Karpas-422 (cell line): ENCODE measurements at places on chromosomes 13 and 19.

DNA sequence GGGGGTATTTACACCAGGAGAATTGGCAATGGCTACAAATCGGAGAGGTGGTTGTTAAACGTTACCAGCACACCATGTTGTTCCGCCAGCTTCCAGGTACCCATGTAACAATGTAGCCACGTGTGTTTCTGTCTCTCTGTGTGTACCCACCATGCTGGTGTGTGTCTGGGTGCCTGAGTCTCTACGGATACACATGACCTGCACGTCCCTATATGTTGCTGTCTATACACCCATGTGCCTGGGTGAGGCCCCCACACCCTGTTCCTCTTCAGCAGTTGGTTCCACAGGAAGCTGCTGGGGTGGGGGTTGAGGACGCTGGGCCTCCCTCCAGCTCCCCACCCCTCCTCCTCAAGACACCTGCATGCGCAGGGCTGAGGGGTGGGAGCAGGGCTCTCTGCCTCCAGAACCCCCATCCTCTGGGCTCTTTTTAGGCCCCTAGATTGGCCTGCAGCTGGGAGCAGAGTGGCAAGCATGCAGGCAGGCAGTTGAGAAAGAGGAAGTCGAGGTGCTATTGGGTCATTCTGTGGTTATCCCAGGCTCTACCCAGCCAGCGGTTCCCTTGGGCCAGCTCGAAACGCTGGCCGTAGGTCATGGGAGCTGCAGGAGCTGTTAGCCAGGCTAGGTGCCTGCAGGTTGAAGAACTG lies at the start of gene ARHGEF18:
TSS of gene ARHGEF18 (plus strand) at position 351 of the 644 bp plus-strand sequence. CDS start 13,954 bp downstream, outside the sequence.
- DNase-seq = peak; percentile 66

GRCh38 chr13:36030670-36031331 lies 100.4 kb downstream of the DCLK1 start:
- no peak for DNase-seq

GRCh38 chr13:74751739-74752138 lies 617.5 kb upstream of the KLF12 start:
- no peak for DNase-seq

- DNase-seq = no peak
Observed at GRCh38 chr13:37241786-37242185, 136.3 kb upstream of the CSNK1A1L start.

DNA sequence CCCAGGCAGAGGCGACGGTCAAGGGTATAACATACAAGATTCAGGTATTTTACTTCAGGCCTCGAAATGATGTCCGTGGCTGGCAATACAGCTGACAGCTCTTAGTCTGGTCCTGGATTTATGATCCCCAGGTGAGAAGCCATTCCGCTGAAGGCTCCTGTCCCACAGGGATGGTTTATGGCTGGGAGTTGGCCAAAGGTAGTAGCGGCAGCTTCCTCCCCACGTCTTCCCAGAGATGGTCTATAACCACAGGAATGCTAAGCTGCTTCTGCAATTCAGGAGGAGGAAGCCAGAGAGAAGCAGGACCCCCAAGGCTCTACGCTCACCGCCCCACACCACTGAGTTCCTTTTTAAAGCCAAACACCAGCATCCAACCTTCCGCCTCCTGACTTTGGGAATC lies 27.1 kb downstream of the OLFM2 start:
- DNase-seq = no peak

DNA sequence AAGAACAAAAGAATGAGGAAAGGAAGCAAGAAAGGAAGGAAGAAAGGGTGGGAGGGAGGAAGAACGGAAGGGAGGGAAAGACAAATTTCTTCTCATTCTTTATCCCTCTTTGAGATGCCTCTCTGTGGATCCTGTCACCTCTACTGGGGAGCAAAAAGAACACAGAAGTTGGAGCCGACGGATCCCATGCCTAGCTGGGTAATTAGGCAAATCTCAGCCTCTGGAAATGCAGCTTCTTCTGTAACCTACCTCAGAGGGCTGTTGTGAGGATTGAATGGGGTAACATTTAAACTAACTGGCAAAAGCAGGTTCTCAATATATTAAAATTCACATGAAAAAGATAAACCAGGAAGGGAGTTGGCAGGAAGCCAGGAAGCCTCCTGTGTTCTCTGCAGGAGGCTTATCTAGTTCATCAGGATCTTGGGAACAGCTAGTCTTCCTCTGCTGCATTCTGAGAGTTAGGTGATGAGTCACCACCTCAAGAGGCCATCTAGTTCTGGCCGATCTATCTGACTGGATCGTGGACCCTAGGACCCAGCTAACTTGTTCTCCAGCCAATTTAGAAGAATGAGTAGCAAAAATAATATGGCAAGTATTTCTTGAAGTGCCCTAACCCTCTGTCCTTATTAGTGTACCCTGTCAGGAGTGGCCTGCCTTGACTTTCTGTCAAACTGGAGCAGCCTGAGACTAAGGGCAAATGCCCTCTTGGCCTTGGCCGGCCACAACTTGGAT lies 15.2 kb upstream of the CPB2 start:
- no peak for DNase-seq

DNA sequence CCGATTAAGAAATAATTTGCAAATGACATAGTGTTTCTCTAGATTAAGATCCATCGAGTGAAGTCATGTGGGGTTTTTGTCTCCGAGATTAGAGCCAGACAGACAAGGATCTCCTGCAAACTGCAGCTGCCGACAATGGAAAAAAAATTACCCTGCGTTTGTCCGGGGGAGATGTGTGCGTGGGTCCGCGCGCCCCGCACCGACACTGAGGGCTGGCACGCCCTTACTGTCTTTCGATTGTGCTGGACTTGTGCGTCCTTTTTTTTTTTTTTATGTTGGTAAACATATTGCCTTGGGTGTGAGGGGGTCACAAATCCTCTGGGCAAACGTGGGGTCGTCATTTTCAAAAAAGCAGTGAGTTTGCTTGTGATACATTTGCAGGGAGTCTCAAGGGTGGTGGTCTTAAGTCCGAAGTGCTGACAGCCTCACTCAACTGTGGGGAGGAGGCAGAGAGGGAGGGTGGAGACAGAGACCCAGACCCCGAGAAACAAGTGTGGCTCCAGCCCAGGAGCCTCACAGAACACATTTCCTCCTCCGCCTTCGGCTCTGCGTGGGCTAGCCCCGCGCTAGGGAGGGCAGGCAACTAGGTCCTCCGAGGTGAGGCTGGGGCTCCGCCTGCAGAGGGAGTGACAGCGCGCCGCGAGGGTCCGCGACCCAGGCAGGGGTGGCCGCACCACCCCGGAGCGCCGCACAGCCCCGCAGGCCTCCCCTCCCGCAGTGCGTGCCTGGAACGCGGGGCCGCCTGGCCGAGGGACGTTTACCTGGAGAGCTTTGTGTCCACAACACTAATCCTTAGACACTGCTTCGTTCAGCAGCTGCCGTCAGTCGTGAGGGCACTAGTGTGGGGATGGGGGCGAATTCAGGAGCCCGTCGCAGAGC lies 11.7 kb upstream of the SOX1 start:
- DNase-seq = no peak

GRCh38 chr19:934865-935479 lies 9.1 kb downstream of the ARID3A start:
- no peak for DNase-seq

- peak; percentile 77 for DNase-seq
Observed at GRCh38 chr13:36981156-36981743, 17.9 kb downstream of the ALG5 start.

GRCh38 chr19:29542776-29543175 lies 17.0 kb downstream of the VSTM2B start:
- no peak for DNase-seq

DNA sequence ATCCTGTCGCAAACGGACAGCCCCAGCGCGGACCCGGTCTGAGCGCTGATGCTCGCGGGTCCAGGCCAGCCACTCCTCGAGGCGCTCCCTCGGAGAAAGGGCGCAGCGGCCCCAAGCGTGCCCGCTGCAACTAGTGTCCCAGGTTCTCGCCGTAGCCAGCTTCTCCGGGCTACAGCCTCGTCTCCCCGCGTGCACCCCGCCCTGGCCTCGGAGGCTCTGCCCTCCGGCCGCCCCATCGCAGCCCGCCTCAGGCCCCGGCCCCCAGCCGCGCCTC lies 487 bp downstream of the FLT1 start:
- no peak for DNase-seq

- DNase-seq = no peak
Observed at GRCh38 chr13:74575729-74576125, 441.5 kb upstream of the KLF12 start.

- DNase-seq = peak; percentile 58
Observed at GRCh38 chr19:10086591-10087192, 575 bp downstream of the SHFL start.

DNA sequence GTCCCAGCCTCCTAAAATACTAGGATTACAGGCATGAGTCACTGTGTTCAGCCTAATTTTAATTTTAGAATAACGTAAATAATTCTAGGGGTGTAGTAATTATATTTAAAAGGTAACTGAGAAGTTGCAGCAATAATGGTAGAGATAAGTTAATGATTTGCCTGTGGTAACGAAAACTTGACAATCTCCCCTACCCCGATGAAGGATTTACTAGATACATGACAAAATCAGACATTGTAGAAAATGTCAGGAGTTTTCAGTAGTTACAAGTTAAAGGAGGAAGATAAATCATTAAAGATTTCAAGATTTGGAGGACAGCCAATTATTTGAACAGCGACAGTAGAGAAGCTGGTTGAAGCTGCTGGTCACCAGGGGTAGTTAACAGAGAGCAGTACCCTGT lies 652.2 kb upstream of the PCDH20 start:
- no peak for DNase-seq

- peak; percentile 87 for DNase-seq
Observed at GRCh38 chr19:11422163-11423065, 3.3 kb upstream of the RGL3 start.

DNA sequence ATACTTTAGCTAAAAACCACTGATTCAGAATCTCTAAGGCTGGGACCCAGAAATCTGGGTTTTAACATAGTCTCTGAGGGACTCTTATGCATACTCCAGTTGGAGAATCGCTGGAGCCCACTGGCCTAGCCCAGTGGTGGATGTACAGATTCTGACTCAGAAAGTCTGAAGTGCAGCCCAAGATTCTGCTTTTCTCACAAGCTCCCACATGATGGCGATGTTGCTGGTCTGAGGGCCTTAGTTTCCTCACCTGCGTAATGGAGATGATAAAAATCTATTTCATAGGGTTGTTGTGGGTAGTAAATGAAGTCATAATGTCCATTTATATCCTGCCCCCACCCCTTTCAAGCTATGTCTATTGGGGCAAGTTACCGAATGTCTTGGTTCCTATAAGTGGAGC lies 7.7 kb upstream of the CDADC1 start:
- DNase-seq = peak; percentile 82

GRCh38 chr13:100039740-100040139 lies 49.2 kb upstream of the PCCA start:
- no peak for DNase-seq

DNA sequence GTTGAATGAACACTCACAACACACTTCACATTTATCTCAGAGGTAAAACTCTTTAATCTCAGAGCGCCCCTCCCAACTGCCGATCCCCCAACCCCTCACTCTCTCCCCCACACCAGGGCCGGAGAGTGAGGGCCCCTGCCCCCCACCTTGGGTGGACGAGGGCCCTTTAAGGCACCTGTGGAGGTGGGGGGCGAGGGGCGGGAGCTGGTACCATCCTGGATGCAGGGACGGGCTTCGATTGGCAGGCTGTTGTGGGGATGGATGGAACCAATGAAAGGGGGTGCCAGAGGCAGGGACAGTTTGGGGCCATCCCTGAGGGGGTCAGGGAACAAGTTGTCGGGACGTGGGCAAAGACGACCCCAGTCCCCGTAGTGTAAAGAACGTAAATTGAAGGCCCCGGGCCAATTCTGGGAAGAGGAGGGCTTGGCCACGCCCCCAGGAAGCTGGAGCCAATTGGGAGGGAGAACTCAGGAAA lies 1.7 kb upstream of the PNKP start:
- no peak for DNase-seq

- DNase-seq = peak; percentile 78
Observed at GRCh38 chr19:29841559-29842367, 30.0 kb downstream of the CCNE1 start.

DNA sequence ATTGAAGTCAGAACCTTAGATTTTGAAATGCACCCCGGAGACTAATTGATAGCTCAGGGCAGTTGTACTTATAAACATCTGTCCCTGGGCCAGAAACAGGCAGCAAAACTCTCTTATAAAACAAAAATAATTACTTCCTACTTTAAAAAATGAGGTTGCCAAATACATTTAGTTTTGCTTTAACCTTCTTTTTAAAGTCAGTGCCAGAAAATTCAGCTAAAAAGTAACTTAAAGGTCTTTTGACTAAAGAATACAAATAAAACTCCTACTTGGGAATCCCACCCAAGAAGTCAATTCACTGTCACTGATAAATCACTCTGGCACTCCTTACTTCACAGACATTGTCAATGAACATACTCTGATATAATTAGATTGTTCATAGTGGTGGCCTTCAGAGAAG lies 60.7 kb downstream of the DOCK9 start:
- peak; percentile 25 for DNase-seq

- no peak for DNase-seq
Observed at GRCh38 chr13:75220861-75221260, 261.1 kb downstream of the TBC1D4 start.

GRCh38 chr19:4678881-4679790 lies 9.0 kb upstream of the MYDGF start:
- peak; percentile 82 for DNase-seq

GRCh38 chr13:23817830-23818229 lies 71.4 kb downstream of the MIPEP start:
- DNase-seq = no peak

GRCh38 chr13:90276216-90276615 lies 1071.3 kb upstream of the MIR17HG start:
- DNase-seq = no peak

- DNase-seq = no peak
Observed at GRCh38 chr13:24737042-24737441, 26.9 kb upstream of the RNF17 start.

GRCh38 chr19:5112175-5112574 lies 143.3 kb downstream of the KDM4B start:
- no peak for DNase-seq

DNA sequence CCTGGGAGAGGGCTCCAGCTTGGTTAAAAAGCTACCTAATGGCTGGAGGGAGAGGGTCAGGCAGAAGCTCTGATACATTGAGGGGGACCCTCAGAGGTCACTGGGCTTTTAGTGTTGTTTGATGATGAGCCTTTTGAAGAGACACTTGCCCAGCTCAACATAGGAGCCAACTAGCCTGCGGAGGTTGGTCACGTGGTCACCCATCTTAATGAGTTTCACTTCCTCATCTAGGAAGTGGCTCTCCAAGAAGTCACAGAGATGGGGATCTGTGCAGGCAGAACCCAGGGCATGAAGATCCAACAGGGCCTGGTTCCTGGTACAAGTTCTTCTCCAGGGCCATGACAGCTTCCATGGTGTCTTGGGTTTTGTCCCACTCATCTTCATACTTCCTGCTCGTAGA lies 33.4 kb downstream of the IPO5 start:
- DNase-seq = peak; percentile 84

GRCh38 chr19:45613926-45614725 lies 12.1 kb upstream of the GPR4 start:
- DNase-seq = no peak

GRCh38 chr19:39645800-39646411 lies 9.8 kb upstream of the LGALS16 start:
- DNase-seq = peak; percentile 81

GRCh38 chr13:20441056-20441455 lies 84.6 kb downstream of the CRYL1 start:
- DNase-seq = no peak
